Cerebellar cortex (tissue), 1 donor: ENCODE measurements at places on chromosomes 12 and 14.

GRCh38 chr12:106582249-106582591 lies 584 bp upstream of the RFX4 start:
- DNase-seq: no peak

DNA sequence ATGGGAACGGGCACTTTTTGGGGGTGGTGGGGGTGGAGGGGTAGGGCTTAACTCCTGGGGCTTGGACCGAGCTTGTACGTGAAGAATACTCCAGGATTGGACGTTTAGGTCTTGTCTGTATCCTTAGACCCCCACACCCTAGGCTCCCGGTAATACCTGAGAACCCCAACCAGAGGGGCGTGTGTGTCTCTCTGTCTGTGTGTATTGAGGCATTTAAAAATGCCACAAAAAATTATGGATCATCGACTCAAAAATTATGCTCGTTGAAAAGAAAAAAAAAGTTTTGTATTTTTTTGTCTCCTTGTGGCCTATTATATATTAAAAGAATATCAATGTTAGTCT lies 459 bp downstream of the PPFIBP1 start:
- no peak for DNase-seq

DNA sequence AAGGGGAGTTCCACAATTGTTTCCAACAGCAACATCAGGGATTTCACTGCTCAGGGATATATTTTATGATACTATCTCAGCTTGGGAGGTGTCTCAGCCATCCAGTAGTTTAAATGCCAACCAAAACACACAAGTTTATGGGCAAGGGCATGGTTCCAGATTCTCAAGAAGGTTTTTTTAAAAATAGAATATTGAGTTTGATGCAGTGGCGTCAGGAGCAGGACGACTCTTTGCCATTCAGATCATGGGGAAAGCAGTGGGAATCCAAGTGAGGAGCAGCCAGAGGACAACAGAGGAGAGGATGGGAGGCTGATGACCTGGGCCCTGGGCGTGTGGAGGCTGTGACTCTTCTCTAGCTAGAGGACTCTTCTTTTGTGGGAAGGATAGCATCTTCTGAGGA lies 25.7 kb downstream of the TSHR start:
- DNase-seq: no peak

GRCh38 chr14:106501898-106502297 lies 975.5 kb downstream of the TMEM121 start:
- DNase-seq: no peak

GRCh38 chr14:81955123-81955522 lies 421.5 kb upstream of the SEL1L start:
- DNase-seq: no peak

DNA sequence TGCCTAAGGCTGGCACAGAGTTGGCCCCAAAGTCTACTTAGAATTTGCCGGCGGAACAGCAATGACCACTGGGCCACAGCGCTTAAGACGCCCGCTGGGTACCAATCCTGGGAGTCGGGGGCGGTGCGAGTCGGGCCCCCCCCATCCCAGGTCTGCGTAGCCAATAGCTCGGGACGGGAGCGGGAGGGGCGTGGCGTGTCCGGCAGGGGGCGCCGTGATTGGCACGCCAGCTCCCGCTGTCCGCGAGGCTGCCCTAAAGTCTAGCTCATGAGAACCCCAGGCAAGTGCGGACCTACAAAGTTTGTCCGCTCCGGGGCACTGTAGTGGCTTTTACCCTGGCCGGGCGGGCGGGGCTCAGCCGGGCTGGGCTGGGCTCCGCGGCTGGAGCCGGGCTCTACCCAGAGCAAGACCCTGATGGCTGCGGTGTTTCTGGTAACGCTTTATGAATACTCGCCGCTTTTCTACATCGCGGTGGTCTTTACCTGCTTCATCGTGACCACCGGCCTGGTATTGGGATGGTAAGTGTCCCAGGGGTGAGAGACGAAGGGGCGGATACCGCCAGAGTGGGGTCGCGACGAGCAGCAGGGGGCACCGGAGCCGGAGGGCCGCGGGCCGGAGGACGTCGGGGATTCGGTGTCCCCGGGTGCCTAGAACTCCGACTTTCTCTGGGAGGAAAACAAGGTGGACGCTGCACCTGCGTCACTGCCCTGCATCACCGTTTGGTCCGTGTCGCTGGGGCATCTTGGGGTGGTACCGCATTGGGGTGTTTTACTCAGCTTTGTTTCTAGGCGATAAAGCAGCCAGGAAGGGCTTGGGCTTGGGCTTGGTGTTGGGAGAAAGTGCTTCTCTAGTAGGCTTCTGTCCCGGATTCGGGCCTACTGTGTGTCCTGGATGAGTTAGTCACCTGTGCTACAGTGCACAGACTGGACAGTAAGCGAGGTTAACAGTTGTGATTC lies at the start of gene CGRRF1:
Gene CGRRF1 (plus strand): TSS at position 361 of the 956 bp plus-strand sequence. CDS start 54 bp downstream, at position 415.
- DNase-seq: peak; percentile 98

DNA sequence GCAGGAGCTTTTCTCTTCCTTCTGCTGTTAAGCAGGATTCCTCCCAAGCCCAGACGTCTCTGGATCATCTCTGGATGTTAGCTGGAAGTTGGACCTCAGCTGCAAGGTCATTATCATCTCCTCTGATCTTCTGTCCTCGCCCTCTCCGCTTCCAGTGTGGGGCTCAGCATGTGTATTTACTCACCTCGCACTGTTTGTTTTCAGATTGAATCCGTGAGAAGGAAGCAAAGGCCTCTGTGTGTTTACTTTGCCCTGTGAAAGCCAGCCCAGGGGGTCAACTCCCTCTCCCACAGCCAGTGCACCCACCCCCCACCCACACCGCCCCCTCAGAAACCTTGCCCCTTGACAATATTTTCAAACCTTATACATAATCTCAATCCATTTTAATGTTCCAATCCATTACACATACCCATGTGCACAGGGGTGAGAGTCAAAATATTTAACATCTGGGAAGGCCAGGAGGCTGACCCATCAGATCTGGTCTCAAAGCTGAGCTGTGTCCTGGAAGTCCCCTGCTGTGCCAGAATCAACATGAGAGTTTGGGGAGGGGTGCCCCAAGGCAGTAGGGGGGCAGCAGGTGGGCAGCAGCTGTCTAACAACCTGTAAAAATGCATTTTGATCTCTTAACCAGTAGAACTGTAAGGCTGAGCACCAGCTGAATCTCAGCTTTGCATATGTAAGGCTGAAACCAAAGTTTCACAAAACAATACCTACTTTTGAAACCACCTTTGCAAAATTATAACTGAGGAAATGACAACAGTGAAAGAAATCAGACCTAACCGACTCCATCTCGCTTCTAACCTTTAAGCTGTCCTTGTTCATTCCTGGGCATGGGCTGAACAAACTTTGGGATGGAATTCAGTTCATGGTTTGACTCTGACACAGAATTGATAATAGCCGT lies 157.9 kb downstream of the ZNF664 start:
- no peak for DNase-seq

GRCh38 chr14:89844508-89844907 lies 110.0 kb downstream of the EFCAB11 start:
- DNase-seq: no peak

DNA sequence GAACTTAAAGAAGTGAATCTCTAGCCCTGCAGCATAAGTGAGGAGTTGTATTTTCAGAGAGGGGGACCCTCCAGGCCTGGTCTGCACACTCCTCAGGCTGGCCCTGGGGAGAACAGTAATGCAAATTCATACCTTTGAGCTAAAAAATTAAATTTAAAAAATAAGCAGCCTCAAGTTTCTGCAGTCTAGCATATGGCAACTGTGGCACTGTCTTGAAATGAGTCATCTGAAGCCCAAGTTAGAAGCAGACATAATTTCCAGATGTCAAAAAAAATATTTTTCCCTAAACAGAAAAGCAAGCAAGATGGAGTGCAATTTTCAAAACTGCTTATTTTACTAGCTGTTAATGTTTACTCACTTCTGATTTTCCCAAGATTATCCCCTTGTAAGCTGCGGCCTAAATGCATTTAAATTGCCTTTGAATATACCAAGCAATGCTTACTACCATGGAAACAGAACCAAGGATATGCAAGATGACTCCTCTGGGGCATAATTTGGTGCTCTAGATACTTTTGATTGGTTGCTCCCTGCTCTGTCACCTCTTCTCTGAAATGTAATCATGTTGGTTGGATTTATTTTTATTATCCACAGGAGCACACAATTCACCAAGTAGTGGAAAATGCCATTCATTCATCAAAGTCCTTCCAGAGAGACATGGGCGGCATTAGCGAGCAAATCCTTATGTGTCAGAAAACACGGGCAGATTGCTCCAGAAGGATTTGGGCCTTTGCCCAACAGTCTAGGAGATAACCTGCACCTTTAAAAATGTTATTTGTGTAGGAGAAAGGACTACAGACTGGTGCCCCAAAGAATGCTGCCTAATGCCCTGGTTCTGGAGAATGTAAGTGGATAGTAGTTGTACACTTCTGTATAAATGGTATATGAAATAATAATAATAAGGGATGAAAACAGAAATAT lies 25.0 kb upstream of the DHRS7 start:
- peak; percentile 54 for DNase-seq

- no peak for DNase-seq
These were observed 138.9 kb downstream of the PLXNC1 start for GRCh38 chr12:94287245-94287628.

DNA sequence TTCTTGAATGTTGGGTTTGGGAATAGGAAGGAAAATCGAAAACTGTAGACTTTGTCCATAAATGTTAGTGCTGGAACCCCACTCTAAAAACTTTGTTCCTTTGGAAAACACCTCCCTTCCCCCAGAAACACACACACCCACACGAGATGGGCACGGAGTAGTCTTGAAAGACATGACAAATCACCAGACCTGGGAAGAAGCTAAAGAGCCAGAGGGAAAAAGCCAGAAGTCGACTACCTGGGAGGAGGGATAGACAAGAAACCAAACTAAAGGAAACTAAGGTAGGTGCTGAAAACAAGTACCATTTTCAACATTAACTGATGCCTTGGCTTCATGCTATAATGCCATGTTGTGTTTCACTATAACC lies 925 bp upstream of the NANOG start:
- no peak for DNase-seq

GRCh38 chr12:60052483-60052882 lies 456.7 kb downstream of the SLC16A7 start:
- no peak for DNase-seq

GRCh38 chr14:96951511-96951910 lies 154.3 kb downstream of the VRK1 start:
- DNase-seq: no peak

- DNase-seq: no peak
These were observed 15.2 kb downstream of the PPFIBP1 start for GRCh38 chr12:27539191-27539631.

- DNase-seq: no peak
These were observed 12.6 kb downstream of the GPRC5A start for GRCh38 chr12:12903642-12904609.

- DNase-seq: no peak
These were observed 36.8 kb upstream of the TUBA1A start for GRCh38 chr12:49225576-49226166.

DNA sequence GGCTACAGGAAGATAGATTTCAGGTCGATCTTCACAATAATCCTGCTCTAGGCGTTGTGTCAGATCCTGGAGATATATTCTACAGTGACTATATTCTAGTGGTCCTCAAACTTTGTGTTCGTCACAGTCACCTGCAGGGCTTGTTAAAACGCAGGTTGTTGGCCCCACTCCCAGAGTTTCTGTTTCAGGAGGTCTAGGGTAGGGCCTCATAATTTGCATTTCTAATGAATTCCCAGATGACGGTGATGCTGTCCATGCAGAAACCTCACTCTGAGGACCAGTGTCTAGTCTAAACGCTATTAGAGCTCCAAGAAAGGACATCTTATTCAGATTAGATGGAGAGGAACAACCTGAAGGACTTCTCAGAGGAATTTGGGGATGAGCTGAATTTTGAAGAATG lies 13.2 kb upstream of the SLC6A13 start:
- no peak for DNase-seq

GRCh38 chr12:113970211-113970610 lies 4.1 kb upstream of the RBM19 start:
- DNase-seq: no peak

DNA sequence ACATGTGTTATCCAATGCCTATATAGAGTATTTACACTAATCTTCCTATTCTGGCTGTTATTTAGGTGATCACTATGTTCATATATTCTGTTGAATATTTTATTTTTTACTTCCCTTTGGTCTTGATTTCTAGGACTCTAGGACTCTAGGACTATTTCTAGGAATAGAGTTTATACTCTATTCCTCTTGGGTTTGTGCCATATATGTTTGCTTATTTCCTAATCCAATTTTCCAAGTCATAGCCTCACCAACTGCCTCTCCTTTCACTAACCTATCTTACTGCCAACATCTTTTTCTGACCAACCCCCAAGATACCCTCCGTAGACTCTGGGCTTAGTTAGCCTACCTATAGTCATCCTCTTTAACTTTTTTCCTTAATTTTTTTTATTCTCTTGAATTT lies 28.5 kb downstream of the ARF6 start:
- DNase-seq: no peak

GRCh38 chr12:111155521-111155920 lies 213.4 kb downstream of the PHETA1 start:
- no peak for DNase-seq

DNA sequence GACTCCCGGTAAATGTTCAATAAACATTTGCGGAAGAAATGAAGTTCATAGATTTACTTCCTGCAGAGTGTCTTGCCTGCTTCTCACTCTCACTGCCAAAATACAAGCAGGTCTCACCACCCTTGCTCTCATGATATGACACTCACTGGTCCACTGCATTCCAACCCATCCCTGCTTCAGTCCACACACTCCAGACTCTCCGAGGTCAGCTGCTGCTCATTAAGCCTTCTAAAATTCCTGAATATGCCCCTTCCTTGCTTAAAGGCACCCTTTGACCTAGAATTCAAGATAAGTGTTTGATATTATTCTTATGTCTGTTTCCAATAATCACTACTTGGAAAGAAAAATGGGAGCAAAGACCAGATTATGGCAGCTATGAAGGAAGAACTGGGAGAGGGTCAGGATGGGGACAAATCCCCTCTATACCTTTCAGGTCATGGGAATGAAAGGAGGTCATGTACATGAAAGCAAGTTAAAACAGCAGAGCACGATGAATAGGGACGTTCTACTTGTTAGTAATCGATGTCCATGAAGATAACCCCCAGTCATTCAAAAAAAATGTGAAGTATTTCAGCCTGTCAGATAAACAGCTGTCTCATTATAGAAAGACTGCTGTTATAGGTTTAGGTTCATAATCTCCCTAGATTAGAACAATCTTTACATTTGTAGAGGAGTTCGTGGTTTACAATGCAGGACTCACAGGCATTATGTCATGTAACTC lies 10.5 kb upstream of the NID2 start:
- no peak for DNase-seq

DNA sequence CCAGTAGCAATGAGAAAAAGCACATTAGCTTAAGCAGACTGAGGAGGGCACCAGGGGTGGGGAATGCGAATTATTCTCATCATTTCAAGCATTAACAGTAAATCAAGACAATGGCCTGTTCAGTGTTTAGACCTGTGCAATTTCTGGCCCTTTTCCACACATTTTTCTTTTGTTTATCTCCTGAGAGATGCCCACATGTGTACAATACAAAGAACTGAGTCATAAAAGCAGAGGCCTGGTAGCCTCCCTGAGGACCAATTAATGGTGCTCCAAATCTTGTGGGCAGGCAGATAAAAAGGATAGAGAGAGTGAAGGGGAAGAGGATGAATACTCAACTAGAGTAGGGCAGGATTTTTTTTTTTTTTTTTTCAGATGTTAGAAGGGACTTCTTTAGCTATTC lies 480.8 kb downstream of the RERGL start:
- no peak for DNase-seq
